ENCODE measurements at places on chromosomes 6 and 20.

GRCh38 chr6:24901698-24902328 lies 33.9 kb downstream of the RIPOR2 start:
- no peak for DNase-seq

DNA sequence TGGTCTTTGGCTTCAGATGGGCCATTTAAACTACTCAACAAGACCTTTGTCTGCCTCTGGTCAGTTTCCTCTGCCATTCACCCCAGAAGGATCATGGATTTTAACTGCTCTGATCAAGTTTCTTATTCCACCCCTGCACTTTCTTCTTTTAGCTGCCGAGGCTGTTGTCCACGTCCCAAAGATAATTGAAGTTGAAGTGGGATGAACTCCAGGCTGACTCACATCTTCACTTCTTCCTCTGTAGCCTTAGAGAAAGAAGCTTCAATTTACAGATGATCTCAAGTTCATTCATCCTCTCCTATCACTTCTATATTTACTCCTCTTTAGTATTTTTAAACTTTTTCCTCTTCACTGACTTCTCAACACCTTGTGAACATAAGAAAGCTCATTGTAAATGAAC lies 651.6 kb downstream of the UTRN start:
- DNase-seq: no peak

DNA sequence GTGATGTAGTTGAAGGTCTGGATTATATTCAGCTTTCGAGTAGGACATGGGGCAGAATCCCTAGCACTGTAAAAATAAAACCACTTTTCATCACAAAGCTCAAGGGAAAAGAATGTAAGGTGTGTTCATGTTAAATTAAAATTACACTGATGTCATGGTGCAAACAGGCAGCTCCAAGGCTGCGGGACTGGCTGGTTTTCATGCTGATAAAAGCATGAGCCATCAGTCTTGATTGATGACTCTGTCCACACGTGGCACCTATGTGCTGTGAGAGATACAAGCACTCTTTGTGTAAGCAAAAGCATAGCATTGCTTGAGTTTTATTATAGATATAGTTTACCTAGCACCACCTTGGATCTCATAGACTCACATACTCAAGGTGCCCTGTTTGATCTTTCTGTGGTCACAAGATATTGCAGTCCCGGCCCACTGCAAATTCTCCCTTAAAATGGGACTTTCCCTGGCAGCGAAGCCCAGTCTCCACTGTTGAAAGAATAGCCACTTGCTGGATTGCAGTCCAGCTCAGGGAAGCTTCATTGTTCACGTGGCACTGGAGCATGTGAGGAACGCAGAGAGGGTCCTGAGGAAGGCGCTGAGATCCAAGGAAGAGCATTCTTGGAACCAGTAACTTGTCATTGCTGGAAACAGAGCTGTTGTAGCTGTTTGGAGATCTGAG lies 90.6 kb downstream of the TIAM2 start:
- no peak for DNase-seq

DNA sequence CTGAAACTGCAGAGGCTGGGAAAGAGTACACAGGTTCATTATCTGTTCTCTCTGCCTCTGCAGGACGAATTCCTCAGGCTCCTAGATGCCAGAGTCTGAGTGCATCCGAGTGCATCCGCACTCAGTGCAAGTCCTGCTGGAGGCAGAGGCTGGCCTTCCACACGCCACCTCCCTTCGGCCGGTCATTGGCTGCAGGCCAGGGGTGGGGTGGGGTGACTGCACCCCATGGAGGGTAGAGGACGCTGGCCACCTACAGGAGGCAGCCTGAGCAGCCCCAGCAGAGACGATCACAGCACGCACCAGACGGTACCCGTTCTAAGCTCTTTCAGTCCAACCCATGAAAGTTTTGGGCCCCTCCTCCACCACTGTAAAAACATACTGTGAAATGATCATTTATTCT lies 11.7 kb downstream of the SFT2D1 start:
- no peak for DNase-seq

- DNase-seq: no peak
Measured at GRCh38 chr6:87498048-87498447, 25.3 kb downstream of the SLC35A1 start.

DNA sequence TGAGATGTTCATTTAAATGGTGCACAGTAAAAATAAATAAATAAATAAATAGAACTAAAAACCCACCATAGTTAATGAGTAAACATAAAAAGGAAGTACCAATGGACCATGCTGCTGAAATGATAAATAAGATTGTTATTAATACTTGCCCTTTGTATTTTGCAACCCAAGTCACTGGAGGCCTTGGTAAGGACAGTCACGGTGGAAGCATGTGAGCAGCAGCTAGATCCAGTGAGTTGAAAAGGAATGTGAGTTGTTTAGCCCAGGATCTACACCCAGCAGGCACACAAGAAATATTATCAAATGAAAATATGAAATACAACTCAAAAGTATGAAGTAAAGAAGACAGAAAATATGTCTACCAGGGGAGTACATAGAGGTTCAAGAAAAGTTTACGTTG lies 6.7 kb downstream of the LGSN start:
- DNase-seq: no peak

- DNase-seq: no peak
Measured at GRCh38 chr6:27806981-27807440, 105.2 kb downstream of the OR2B2 start.

GRCh38 chr6:12622566-12622965 lies 94.0 kb upstream of the PHACTR1 start:
- no peak for DNase-seq

DNA sequence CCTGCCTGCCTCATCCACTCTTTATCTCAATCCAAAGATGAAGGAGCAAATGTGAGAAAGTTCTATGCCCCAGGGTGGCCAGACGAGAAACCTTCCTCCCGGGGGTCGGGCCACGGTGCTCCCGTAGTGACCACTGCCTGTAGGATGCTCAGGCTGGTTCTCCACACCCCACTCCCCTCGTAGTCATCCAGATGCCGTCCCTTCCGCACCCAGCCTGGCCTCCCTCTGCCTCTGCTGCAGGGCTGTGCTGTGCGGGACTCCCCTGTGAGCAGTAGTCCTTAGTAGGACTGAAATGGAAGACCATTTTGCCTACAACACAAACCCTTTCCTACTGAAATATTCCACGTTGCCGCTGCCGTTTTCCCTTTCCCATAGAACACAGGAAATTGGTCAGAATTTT lies 2.0 kb downstream of the TMC2 start:
- no peak for DNase-seq

DNA sequence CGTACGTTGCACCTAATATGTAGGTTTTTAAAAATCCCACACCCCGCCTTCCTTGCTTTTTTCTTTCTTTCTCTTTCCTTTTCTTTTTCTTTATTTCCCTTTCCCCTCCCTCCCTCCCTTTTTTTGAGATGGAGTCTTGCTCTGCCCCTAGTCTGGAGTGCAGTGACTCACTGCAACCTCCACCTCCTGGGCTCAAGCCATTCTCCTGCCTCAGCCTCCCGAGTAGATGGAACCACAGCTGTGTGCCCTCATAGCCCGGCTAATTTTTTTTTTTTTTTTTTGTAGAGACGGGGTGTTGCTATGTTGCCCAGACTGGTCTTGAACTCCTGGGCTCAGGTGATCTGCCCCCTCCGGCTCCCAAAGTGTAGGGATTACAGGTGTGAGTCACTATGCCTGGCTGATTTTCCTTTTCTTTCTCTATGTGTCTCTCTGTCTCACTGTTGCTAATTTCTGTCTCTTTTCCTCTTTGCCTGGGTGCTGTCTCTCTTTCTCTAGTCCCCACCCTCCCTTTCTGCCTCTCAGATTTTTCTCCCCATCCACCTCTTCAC lies 61.2 kb downstream of the SRC start:
- no peak for DNase-seq

DNA sequence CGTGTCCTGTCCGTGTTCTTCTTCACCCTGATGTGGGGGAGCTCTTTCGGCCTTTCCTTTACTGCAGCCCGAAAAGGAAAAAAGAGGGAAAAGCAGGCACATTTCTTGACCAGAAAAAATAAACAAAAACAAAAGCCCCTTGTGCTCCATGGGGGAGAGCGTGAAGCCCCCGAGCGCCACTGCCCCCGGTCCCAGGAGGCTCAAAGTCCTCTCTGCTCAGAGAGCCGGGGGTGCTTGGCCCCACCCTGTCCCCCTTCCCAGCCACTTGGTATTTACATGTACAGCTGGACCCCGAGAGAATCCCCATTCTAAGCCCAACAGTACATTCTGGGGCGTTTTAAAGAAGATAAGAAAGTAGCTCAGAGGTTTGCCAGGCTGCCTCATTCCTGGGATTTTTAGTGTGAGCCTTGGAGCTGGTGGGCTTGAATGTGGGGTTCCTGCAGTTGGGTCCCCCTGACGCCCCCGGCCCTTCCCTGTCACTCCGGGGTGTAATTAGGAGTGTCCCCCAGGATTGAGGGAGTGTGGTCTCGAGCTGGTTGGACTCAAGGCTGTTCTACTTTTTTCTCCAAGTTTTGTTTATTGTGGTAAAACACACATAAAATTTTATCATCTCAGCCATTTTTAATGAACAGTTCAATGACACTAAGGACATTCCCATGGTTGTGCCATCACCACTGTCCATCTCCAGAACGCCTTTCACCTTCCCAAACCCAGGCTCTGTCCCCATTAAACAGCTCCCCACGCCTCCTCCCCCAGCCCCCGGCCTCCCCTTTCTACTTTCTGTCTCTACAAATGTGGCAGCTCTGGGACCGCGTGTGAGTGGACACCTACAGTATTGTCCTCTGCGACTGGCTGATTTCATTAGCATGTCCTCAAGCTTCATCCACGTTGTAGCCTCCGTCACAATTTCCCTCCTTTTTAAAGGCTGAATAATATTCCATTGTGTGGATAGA lies 55.7 kb upstream of the BHLHE23 start:
- no peak for DNase-seq

GRCh38 chr20:63702036-63702665 lies 5.6 kb downstream of the ARFRP1 start:
- DNase-seq: no peak

DNA sequence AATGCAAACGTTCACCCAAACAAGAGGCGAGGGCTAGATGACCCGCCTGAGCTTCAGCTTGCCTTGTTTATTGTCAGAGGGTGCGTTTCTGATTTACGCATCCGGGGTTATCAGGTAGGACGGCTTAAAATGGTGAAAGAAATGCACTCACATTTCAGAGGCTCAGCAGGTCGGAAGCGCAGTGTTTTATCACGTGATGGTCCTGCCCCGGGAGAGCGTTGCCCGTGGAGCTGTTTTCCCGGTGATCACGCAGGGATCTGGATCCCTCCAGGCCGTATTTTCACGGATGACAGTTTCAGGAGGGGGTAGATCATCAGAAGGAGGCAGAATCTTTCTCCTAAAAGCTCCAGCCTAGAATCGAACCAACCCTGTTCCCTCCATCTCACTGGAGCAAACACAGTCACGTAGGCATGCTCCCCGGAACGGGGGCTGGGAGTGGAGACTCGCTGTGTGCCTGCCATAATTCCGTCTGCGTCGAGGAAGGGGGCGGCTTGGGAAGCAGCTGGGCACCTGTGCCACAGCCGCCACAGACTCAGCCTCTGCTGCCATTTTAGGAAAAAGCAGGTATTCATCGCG lies 121.7 kb downstream of the SMOC2 start:
- no peak for DNase-seq

GRCh38 chr6:116127771-116128493 lies 2.0 kb upstream of the COL10A1 start:
- DNase-seq: no peak

GRCh38 chr6:804317-804716 lies 111.4 kb upstream of the EXOC2 start:
- no peak for DNase-seq

GRCh38 chr6:151240036-151240685 lies 394 bp downstream of the AKAP12 start:
- DNase-seq: peak; percentile 89

DNA sequence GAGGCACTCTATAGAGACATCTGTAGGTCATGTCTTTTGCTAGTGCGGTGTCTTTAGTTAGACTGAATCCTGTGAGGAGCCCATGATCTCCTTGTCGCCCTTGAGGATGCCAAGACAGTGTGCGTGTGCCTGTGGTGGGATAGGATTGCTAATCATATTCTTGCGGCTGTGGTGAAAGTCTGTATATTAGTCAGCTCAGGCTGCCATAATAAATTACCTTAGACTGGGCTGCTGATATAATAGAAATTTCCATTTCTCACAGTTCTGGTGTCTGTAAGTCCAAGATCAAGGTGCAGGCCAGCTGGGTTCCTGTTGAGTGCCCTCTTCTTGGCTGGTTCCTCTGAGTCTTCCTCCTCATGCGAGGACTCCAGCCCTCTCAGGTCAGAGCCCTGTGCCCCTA lies 141.2 kb downstream of the JARID2 start:
- DNase-seq: no peak
